HS-27A (cell line): ENCODE measurements at places on chromosomes 1 and 21.

GRCh38 chr1:235714205-235714897 is 64.8 kb upstream of the GNG4 start:
- no peak for DNase-seq

- no peak for DNase-seq
Measured at GRCh38 chr1:160047111-160047991, 15.6 kb upstream of the PIGM start.

GRCh38 chr1:88461007-88461406 is 223.1 kb upstream of the PKN2 start:
- DNase-seq: no peak

GRCh38 chr1:94725566-94725965 is 94.6 kb upstream of the SLC44A3 start:
- peak; percentile 86 for DNase-seq

GRCh38 chr1:110899458-110899843 is 26.5 kb downstream of the CD53 start:
- no peak for DNase-seq

GRCh38 chr1:81424061-81424460 is 376.7 kb upstream of the ADGRL2 start:
- DNase-seq: no peak

GRCh38 chr1:212457740-212458338 is 25.1 kb downstream of the NENF start:
- no peak for DNase-seq

DNA sequence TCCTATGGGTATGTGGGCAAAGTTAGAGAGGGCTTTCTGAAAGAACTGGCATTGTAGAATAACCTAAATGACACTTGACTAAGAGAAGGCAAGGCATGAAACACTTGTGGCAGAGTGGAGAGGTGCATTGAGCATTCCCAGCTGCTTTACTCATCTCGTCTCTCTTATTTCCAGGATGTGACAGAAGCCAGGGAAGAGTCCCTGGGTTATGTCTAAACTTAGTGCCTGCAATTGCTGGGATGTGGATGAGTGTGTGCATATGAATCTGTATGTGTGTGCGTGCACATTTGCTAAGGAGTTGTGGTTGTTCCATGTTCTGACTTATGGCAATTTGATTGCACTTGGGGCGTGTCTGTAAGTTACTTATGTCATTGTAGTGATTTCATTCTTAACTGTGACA is 1326.5 kb upstream of the B3GALT2 start:
- no peak for DNase-seq

GRCh38 chr1:3091334-3091733 is 22.3 kb downstream of the PRDM16 start:
- no peak for DNase-seq

GRCh38 chr1:225896937-225897549 is 8.1 kb upstream of the LEFTY1 start:
- DNase-seq: no peak

DNA sequence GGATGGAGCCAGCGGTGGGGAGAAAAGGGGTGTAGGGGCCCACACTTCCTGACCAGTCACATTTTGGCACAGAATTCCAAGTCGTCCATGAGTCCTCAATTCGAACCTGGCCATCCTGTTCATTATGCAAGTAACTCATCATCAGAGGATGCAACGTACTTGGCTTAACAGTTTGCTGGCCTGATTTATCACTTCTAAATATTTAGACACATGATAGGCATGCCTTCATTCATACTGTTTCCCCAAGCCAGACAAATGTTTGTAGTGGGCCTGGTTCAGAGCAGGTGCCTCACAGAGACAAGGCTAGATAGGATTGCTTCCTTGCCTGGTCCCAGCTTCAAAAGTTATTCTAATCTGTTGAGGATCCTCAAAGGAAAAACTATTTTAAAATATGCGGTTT is 66.7 kb downstream of the WLS start:
- no peak for DNase-seq

- DNase-seq: no peak
Measured at GRCh38 chr1:13781907-13782633, 82.1 kb downstream of the PRDM2 start.

- no peak for DNase-seq
Measured at GRCh38 chr1:167184081-167184480, 36.6 kb upstream of the POU2F1 start.

DNA sequence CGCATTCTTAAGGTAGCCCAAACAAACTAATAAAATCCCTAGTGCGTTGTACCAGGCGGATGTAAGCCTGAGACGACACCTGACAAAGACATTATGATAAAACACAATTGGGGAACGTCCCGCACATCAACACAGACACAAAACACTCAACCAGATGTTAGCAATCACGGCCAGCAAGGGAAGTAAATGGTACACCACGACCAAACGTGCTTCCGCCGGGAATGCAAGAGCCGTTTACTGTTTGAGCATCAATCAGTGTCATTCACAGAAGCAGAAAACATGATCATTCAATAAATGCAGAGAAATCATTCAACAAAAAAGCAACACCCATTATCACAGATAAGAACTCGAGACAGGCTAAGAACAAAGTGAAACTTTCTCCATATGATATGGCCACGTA is 49.4 kb upstream of the COL18A1 start:
- no peak for DNase-seq

- no peak for DNase-seq
Measured at GRCh38 chr1:37290718-37291117, 183.7 kb upstream of the ZC3H12A start.

DNA sequence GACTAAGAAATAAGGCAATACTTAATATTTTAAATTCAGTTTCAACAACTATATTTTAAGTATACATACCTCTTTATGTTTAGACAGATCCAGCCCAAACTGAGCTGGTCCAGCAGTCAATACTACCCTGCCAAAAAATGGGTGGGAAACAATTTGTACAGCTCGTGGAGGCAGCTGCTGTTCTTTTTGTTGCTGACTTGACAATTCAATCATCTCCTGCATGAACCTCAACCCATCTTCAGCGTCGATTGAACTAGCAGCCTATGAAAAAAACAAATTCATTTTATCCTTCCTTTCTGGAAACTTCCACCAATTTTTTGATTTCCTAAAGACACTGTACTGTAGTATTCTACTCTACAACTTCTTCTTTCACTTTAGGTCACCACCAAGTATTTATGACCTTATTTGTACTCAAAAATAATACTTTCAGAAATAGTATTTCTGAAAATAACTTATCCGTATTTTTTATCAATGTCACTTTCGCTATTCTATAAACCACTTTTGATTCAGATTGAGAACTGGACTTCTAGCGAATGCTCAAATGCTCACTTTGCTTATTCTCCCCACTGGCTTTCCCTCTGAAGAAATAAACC is 46.5 kb downstream of the EDEM3 start:
- DNase-seq: no peak

DNA sequence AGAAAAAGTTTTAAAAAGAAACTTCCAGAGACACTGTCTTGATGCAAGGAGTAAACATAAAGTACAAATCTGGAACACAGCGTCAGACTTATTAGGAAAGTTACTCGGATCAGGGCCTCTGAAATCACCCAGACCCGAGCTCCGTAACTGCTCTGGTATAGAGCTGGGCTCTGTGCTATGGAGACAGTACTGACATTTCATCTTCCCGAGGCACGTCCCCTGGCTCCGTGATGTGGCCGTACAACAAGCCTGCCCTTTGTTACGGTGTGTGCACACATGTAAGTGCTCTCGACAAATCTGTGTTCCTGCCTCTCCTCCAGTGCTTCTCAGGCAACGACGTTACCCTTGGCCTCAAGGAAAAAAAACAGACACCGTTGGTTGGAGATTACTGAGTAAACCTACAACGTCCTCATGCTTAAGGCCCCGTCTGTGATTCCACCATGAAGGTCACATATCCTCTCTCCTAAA is 107.0 kb upstream of the IRF2BP2 start:
- no peak for DNase-seq
